HuH-7.5 (cell line): ENCODE measurements at places on chromosomes 3 and 15.
A peak's percentile ranks its signal among the peaks of the same experiment; 100 is the strongest.

- DNase-seq, result no peak
Observed at GRCh38 chr3:146692254-146692653, 87.1 kb upstream of the PLSCR5 start.

GRCh38 chr3:27681249-27681748 lies 40.8 kb downstream of the EOMES start:
- DNase-seq, result peak; percentile 37

DNA sequence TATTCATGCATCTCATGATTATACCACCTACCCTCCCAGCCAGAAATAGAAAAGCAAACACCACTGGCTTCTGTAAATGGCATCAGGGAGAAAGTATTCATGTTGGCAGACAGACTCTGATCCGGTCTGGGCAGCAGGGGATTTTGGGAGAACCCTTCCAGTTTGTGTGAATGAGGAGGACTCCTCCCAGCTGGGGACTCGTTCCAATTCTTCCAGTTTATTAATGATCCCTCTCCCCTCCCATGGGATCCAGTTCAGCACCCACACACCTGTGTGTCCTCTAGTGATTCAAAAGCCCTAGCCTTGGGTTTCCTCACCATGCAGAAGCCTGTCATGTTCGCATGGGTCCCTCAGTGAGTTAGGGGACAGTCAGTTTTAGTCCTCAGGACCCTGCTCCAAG lies 110.9 kb downstream of the IQSEC1 start:
- DNase-seq, result no peak

- no peak for DNase-seq
Observed at GRCh38 chr3:174945951-174946350, 86.8 kb downstream of the NAALADL2 start.

DNA sequence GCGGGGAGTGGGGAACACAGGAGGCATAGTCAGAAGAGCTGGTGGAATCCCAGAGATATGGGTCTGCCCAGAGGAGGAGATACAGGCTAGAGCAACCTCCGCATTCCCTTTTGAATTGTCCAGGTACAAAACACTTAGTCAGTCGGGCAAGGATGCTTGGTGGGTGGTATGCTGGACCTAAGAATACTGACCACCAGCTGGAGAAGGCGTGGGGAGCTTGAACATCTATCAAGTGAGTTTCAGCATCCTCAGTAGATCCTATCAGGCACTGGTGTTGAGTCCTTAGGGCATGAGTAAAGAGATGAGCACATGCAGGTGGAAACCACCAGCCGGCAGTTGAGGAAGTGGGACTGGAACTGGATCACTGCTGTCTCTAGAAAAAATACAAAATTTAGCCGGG lies 14.7 kb upstream of the DIS3L start:
- no peak for DNase-seq

- DNase-seq, result no peak
Observed at GRCh38 chr3:170352936-170353335, 4.6 kb upstream of the SKIL start.

GRCh38 chr3:52046186-52046901 lies 10.0 kb downstream of the DUSP7 start:
- DNase-seq, result no peak

DNA sequence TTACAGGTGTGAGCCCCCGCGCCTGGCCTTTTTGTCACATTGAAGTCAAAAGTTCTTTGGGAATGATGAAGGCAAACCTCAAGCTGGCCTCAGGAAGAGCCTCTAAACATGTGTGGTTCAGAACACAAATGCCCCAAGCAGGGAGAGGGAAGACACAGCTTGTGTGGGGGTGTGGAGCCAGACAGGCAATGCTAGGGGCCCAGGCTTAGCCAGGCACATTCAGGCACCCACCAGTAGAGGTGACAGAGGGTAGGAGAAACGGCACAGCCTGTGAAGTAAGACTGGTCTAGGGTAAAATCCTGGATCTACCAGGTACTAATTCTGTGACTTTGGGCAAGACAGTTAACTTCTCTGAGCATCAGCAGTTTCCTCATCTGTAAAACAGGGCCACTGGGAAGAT lies 3.5 kb downstream of the HDC start:
- DNase-seq, result peak; percentile 27

DNA sequence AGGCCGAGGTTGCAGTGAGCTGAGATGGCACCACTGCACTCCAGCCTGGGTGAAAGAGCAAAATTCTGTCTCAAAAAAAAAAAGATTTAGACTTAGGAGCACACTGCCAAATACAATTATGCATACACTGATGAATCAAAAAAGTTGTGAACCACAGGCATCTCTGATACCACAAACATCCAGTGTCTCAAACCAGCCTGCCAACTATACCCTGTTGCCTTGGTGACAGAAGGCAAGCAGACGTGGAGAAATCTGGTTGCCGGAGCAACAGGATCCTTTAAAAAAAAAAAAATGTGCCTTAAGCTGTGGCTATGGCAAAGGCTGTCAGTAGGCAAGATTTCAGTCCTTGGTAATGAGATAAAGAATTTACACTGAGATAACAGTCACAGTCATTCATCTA lies 202.3 kb downstream of the NEK10 start:
- DNase-seq, result no peak

GRCh38 chr15:101114166-101114565 lies 137.7 kb downstream of the CHSY1 start:
- DNase-seq, result no peak

DNA sequence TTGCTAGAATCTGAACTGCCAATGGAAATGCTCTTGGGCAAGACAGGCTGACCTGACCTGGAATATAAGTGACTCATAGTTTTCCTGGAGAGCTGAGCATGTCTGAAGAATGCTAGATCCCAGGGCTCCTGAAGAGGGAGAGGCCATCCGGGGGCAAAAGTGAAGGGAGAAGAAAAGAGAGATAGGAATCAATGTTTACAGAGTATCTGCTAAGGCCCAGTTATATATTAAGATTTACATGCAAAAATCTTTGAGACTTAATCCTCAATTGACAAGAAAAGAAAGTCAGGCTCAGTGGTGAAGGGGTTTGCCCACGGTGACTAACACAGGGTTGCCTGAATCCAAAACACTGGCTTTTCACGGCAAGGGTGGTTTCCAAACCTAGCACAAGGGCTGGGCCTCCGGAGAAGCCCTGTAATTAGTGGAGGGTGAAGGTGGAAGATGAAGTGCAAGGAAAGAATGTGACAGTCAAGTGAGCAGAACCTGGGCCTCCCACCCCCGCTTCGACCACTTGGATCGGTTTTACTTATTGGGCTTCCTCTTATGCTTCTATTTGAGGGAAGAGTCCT lies 91.7 kb upstream of the FGF12 start:
- DNase-seq, result no peak

GRCh38 chr3:147030274-147030673 lies 376.1 kb downstream of the ZIC4 start:
- DNase-seq, result no peak

DNA sequence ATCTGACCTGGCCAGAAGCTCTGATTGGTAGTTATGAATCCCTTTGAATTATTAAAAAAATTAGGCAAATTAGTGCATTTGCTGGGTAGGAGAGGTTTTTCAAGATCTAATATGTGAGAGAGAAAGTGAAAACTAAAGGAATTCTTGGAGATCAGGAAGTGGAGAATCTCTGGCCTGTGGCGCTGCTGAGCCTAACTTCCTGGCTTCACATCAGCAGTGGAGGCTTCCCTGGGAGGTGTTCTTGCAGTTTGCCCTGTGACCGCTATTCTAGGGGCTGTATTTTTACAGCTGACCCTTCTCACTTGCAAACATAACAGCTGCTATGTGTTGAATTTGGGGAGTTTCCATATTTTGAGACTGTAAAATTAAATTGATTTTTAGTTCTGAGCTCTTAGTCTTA lies 166.4 kb downstream of the ATG7 start:
- DNase-seq, result no peak

DNA sequence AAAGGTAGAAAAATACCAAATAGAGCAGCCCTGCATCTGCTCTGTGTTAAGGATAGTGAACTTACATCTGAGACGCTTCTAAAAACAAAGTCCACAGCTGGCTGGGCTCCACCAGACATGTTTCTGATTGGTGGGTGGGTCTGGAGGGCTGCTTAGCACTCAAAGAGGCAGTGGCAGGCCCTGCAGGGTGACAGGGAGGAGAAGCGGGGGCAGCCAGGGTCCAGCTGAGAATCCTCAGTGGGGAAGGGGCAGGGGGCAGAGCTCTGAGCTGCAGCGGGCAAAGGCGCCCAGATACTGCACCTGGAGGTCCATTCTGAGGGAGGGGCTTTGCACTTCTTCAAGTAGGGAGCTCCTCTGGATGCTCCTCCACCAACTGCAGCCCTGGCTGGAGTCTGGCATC lies 28.1 kb downstream of the PRR23E start:
- no peak for DNase-seq

DNA sequence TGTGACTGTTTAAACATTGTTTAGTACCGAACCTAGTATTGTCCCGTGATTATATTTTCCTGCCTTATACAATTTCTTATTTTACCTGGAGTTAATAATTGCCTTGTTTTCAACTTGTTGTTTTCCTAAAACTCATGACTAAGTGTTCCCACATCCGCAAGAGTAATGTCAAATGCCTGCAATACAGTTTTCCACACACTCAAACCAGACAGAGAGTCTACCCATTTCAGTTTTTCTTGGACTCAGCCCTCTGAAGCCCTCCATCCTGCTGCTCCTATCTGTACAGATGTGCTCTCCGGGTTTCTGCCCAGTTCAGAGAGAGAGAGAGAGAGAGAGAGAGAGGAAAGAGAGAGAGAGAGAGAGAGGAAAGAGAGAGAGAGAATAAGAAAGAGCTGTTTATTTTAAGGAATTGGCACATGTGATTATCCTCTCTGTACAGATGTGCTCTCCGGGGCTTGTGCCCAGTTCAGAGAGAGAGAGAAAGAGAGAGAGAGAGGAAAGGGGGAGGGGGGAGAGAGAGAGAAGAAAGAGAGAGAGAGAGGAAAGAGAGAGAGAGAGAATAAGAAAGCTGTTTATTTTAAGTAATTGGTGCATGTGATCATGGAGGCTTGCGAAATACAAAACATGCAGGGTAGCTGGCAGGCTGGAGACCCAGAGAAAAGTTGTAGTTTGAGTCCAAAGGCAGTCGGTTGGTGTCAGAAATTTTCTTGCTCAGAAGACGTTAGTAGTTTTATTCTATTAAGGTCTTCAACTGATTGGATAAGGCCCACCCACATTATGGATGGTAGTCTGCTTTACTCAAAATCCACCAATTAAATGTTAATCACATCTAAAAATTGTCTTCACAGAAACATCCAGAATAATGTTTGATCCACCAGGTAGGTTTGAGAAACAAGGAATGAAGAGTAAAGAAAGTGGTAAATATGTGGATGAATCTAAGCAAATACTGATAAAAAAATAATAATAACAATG lies 104.1 kb upstream of the GOLGA8J start:
- DNase-seq, result no peak

GRCh38 chr3:192068464-192069254 lies 607.7 kb downstream of the PYDC2 start:
- no peak for DNase-seq

GRCh38 chr3:192326656-192327055 lies 400.7 kb downstream of the FGF12 start:
- no peak for DNase-seq
